ENCODE measurements at places on chromosomes 3 and 15.

DNA sequence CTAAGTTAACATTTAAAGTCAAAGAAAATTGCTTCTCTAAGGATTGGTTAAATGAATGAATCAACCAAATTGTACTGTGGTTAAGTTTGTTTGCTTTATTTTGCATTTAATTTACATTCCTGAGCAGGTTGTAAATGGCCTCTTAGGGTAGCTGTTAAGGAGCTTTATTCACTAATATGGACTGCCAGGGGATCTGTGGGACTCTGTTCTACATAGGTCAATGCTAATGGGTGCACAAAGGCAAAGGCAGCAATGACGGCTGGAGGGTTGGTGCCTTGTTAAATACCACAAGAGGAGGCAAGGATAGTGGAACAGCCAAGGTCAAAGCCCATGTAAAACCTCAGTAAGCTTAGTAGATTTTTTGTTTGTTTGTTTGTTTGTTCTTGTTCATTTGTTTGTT is 89.3 kb upstream of the P2RY1 start:
- no peak for DNase-seq

GRCh38 chr3:114194750-114195149 is 15.9 kb upstream of the DRD3 start:
- no peak for DNase-seq

GRCh38 chr3:134312072-134312872 is 61.6 kb upstream of the RYK start:
- DNase-seq, result no peak

DNA sequence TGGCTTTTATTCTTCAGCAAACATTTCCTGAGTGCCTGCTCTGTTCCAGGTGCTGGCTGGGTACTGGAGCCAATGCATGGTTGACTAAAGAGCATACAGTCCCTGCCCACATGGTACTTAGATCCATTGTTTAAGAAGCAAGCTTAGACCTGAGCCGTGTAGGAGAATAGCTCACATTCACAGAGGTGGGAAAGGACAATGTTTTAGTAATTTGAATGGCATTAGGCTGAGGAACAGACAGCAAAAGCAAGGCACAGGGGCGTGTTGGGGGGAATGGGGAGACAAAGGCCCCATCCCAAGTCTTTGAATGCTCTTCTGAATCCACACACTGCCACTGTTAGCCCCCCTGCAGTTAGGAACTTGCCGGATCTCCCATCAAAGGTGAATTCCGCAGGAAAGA is 388.2 kb upstream of the RGMA start:
- no peak for DNase-seq

GRCh38 chr15:88887068-88887580 is 8.2 kb downstream of the HAPLN3 start:
- no peak for DNase-seq

GRCh38 chr3:57256844-57257243 is 29.3 kb downstream of the APPL1 start:
- no peak for DNase-seq

DNA sequence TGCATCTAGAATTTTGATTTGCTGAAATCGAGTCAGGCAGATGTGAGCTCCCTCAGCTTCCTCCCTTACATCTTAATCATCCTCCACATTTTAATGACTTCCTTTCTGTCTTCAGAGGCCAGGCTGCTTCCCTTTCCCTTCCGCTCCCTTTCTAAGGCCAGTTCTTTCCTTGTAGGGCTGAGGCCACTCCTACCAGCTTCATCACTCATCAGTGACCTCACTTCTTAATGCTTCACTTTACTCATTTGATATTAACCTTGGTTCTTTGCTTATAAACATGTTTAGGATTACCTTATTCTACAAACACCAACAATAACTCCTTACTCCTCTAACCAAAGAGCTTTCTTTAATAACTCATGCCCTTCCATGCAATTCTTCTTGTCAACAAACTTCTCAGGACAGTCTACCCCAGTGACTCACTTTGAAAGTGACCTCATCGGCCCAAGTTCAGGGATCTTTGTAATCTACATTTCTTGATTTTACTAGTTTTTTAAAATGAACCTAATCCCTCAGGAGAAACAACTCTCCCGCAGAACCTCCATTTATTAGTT is 23.9 kb downstream of the ILDR1 start:
- no peak for DNase-seq

- no peak for DNase-seq
These were observed 954 bp downstream of the SV2B start for GRCh38 chr15:91100814-91101607.

DNA sequence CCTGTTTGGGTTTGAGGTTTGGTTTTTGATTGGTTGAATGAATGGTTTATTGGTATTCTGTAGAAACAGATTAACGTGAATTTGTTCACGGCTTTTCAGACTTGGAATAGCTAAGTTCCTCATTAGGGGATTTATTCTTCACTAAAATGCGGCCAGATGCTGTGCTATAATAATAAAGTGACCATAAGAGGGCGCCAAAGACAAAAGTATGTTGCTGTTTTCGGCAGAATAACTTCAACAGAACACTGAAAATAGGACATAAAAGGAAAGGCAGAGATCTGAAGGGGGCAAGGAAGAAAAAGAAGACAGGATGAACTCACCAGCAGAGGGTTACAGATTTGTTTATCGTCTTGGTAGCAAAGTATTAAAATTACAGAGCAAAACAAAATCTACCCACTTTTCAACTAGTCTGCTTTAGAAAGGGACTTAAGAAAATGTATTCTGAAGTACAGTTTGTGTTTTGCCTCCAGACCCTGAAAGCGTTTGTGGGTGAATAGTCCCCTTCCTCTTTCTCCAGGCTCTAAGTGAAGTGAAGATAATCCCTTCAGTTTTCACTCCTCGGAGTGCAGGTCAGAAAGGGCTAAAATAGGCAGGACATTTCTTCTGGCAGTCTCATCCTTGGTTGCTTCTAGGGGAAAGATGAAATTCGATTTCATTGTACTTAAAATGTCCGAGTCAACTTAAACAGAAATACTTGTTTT is 147.6 kb downstream of the IL20RB start:
- peak; percentile 46 for DNase-seq

- no peak for DNase-seq
These were observed 42.9 kb downstream of the CHDH start for GRCh38 chr3:53803124-53803815.

- no peak for DNase-seq
These were observed 2.6 kb upstream of the FOXP1 start for GRCh38 chr3:71585887-71586809.

DNA sequence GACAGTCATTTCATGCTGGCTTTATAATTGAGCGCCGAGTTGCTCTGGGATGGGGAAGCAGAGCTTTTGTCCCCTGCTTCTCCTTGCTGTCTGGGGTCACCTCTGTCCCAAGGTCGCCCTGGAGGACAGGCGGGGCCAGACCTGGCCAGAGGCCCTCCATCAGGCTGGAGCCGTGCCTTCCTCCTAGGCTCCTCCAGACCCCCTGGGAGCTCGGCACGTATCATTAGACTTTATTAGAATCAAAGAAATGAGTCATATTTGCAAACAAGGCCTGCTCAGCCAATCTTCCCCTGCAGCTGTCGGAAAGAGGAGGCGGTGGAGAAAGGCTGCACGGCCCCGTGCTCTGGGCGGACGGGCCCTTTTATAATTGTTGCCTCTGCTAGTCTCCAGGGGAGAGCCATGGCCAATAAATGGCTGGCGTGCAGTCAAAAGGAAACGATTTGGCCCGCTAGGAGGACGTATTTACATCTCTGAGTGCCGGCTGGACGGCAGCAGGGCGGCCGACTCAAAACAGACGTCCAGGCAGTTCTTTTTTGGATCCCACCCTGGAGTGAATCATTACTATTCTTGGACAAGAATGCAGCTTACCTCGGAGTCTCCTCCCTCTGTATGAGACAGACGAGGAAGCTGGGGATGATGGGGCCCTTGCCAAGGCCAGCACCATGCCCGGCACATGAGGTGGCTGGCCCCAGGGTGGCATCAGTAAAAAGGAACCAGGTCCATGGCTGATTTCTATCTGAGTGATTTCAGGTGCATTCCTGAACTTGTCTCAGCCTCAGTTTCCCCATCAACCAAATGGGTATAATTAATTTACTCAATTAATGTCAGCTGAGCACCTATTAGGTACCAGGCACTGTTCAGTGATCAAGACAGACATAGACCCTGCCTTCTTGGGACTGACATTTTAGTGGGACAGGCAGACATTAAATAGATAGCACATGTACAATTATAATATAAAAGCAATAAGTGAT is 50.6 kb downstream of the SLC6A6 start:
- DNase-seq, result peak; percentile 81

DNA sequence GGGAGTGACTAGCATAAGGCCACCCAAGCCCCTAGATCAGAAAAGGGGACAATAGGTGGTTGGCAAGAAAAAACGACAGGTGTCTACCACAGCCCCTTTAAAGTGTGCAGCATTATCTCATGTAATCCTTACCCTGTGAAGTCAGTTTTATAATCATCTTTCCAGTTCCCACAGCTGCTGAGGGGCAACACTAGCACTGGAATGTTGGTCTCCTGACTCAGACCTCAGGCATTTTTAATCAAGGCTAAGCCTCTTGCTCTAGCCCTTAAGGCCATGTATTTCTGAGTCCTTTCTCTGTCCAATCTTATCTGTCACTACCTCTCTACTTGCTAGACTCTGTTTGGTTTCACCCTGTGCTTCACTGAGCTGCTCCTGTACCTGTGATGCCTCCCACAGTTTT is 171.7 kb downstream of the TLE3 start:
- DNase-seq, result no peak

DNA sequence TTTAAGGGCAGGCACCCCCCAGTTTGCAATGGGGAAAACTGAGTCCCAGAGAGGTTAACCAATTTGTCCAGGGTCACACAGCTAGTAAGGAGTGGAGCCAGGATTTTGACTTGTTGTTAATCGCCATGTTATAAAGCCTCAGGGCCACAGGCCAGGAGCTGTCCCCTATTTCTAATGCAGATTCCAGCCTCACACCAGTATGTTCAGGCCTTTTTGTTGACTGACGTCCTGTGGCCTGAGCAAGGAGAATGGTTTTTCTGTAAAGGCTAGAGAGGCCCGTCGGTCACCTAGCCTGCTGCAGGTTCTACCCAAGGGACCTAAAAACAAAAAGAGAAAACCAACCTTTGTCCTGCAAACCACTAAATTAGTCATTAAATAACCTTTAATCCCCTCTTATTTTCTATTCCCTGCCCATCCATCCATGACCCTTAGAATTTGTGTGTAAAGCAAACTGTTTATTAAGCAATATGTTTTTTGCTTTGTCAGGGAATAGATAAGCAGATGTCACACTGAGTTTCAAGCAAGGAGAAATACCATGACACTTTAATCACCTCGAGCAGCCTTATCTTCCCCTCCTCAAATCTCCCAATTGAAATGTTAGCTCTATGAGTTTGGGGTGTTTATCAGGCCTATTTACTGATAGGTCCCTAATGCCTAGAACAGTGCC is 14.1 kb downstream of the ACOX2 start:
- no peak for DNase-seq

DNA sequence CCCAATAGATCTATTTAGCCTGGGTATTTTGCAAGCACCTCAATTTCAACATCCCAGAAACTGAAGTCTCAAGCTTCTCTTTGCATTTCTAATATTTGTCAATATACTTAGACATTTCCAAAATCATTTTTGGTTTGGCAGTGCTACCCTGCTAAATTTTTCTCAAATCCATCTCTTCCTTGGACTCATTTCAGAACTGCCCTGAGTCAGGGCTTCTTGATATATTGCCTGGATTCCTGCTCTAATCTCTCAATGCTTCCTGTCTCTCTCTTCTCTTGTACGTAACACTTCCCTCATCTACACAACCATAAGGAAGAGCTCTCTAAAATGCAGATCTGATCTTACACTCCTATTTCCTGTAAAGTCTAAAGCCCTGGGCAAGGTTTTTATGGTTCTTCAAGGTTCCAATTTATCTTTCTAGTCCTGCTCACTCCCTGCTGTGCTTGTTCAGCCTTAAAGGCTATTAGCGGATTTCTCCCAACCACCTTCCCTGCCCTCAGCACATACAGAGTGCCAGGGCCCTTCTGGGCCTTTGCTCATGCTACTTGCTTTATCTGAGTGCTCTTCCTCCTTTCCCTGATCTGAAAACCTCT is 53.0 kb upstream of the MME start:
- DNase-seq, result no peak

GRCh38 chr3:172334671-172335207 is 113.5 kb downstream of the GHSR start:
- no peak for DNase-seq

- no peak for DNase-seq
These were observed 40.5 kb downstream of the CCNL1 start for GRCh38 chr3:157119369-157119951.

- DNase-seq, result no peak
These were observed 6.9 kb upstream of the HOMER2 start for GRCh38 chr15:82959423-82959822.

- no peak for DNase-seq
These were observed 20.2 kb upstream of the SKIC8 start for GRCh38 chr15:78319588-78319987.

DNA sequence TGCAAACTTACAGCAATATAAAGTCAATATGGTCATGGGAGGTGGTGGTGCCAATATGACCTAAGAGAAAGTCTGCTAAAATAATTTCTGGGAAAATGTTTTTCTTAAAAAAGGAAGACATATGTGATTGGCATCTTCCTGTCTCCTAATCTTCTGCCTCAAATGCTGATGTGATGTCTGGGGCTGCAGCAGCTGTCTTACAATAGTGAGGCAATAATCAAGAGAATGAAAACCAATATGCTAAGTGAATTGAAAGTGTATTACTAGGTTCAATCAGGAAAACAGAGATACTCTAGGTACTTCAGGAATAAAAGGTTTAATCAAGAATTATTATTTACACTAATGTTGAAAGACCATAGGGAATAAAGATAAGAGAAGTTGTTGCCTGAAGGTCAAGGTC is 7.2 kb upstream of the STT3B start:
- no peak for DNase-seq

DNA sequence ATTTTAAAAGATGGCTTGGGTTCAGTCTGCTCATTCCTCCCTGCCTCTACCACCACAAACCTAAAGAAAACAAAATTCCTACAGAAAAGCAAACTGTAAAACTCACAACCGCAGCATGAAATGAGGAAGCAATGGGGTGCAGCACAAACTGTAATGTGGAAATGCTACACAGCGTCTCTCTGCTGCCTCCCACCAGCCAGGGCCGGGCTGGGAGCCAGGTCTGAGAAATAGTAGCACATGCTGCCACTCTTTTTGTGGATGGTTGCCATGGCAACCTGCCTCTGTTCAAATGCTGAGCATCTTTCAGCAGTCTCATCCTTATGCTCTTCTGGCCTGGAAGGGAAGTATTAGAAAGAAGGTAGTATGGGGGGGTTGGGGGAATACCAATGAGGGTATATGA is 55.4 kb downstream of the EOMES start:
- DNase-seq, result peak; percentile 40
